H4 (cell line): ENCODE measurements at places on chromosomes 2 and 18. TPM values are rescaled to one million over a fixed set of nuclear protein-coding genes. Genes with fewer than 3 reads are reported as not detected.

RGPD3 gene
- total RNA-seq = not detected in 2 replicates

- DNase-seq = no peak
Measured at GRCh38 chr2:188238386-188238785, 53.3 kb upstream of the GULP1 start.

DNA sequence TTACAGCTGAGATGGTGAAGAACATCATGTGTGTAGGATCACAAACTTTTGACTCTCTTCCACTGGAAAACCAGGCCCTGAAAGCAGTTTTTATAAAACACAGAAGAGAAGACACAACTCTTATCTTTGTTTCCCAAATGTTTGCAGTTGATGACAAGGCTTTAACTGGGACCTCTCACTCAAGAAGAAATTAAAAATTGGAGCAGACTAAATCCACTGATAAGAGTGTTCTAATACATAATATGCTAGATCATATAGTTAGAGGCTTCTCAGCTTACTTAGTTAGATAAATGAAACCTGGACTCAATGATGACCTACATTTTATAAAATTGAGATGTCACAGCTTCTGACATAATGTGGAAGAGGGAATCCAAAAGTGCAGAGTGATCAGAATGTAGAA is 158.3 kb upstream of the WDSUB1 start:
- no peak for DNase-seq

DNA sequence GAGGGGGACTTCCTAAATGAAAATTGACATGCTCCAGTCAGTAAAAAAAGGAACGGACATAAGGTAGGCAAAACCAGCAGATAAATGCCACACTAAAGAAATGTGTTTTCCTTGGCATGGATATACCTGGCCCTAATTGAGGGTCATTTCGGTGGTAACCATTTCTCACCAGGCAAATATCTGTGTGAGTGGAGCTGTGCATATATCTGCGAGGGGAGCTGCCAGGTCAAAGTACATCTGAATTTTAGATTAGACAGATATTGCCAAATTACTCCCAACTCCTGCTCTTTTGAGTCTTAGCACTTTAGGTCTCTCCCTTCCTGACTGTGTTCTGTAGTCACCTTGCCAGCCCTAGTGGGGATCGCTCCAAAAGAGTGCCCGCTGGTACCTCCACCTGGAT is 204.2 kb downstream of the SH3BP4 start:
- no peak for DNase-seq

DNA sequence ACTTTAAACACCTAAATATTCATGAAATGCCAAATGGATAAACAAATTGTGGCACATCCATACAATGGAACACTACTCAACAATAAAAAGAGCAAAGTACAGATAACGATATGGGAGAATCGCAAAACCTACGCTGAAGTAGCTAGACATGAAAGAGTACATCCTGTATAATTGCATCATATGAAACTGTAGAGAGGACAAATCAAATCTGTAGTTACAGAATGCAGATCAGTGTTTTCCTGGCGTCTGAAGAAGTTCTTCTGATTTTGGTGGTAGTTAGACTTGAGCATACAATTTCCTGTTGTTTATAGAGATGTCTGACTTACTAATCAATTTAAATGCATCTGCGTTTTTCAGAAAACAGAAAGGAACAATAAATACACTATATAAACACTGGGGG is 394.4 kb downstream of the SOCS6 start:
- no peak for DNase-seq

- DNase-seq = no peak
Measured at GRCh38 chr2:6184532-6185292, 492.5 kb downstream of the SOX11 start.

BMP10 gene
- total RNA-seq = not detected in 2 replicates

DNA sequence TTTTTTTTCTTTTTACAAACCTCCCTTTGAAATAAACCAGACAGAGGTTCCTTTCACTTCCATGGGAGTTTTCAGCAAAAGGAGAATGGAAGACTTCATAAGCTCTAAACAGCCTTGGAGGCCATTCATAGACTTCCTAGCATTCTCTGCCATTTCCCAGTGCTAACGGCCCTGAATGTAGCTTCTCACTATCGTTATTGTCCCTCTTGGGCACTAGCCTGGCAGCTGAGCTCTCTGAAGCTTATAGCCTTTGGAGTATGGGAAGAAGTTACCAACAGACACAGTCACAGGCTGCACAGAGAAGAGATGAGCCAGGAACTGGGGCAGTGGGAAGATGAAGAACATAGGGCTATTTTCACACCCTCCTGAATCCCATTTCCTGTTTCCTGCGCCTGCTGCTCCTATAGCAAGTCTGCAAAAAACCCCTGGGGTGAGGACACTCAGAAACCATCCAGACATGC is 29.1 kb upstream of the EPC2 start:
- no peak for DNase-seq

DNA sequence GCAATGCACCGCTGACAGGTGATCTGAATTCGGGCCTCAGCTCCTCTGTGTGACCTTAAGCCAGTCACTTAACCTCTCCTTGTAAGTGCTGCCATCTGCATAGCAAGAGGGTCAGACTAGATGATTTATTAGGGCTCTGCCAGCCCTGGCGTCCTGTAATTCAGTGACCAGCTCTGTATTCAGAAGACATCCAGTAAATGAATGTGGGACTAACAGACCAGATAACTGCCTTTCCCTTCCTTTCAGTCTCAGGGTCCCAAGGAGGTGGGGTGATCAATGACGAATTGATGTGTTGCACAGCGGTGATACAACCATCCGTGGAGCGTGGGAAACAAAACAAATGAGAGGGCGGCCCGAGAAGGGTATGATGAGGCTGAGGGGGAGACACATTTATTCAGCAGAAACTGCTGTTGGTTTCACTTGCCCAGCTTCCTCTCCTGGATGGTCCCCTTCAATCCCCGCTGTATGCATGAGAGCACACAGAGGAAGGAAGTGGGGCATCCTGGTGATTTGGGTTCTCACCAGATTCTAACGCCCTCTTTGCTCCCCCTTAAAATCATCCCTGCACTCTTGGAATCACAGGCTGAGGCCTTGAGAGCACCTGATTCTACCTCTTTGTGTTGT is 92.8 kb downstream of the VIT start:
- no peak for DNase-seq

DNA sequence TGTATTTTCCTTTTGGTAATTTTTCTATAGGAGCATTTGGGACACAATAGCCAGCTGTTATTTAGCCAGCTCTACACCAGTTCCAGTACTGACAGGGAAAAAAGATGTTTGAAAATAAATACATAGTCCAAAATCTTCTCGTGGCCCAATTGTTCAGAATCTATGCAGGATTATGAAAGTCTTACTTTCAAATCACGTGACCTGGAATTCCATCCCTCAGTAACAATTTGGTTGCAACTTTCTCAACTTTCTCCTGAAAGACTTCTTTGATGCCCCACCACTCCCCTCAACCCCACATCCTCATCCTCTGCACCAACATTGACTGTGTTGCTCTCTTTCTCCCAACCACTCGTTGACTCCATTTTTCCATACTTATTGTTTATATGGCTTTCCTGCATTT is 539.0 kb downstream of the LRP1B start:
- no peak for DNase-seq

- no peak for DNase-seq
Measured at GRCh38 chr18:68323921-68324320, 391.0 kb downstream of the TMX3 start.

- DNase-seq = no peak
Measured at GRCh38 chr2:127597046-127597983, 48.6 kb upstream of the GPR17 start.

GRCh38 chr2:174158003-174158402 is 90.3 kb downstream of the OLA1 start:
- peak; percentile 24 for DNase-seq

GRCh38 chr18:51621864-51622160 is 424.3 kb upstream of the MEX3C start:
- DNase-seq = no peak

- DNase-seq = peak; percentile 22
Measured at GRCh38 chr18:8799596-8800441, 94.5 kb downstream of the MTCL1 start.

DNA sequence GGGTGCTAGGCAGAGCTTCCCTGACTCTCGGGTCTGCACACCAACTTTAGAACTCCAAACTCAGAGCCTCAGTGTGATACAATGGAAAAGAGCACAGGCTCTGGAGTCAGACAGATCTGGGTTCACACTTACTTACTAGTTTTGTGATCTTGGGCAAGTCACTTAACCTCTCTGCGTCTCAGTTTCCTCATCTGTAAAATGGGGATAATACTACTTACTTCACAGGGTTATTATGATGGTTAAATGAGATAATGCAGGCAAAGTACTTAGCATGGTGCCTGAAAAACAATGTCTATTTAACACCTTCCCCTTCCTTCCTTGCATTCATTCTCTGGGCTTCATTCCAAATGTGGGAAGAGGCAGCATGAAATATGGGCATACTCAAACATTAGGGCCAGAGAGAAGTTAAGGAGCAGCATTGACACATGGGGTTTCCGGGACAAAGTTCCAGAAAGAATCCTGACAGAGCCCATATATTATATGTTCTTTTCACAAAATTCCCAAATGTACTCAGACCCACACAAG is 13.3 kb downstream of the DNAJC27 start:
- DNase-seq = no peak

DNA sequence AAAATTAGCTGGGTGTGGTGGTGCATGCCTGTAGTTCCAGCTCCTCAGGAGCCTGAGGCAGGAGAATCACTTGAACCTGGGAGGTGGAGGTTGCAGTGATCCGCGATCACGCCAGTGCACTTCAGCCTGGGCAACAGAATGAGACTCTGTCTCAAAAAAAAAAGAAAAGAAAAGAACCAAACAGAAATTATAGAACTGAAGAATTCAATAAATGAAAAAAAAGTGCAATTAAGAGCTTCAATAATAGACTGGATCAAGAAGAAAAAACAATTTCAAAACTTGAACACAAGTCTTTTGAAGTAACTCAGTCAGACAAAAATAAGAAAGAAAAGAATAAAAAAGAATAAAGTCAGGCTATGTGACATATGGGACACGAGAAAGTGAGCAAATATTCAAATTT is 175.8 kb upstream of the ZSWIM2 start:
- no peak for DNase-seq

DNA sequence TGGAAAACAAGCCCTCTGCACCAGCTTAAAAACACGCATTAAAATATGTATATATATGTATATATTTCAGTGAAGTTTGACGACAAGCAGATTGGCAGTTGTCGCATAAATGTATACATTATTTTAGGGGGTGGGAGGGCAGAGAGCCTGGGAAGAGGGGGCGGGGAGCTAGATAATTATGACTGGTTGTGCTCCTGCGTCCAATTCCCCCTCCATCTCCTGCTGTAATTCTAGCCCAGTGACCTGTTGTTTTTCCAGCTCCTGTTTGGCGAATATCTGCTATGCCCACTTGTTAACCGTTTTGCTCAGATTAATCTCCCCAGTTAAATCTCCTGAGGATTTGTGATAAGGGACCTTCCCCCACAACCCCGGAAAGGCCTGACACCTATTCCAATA is 656 bp downstream of the UNC80 start:
- DNase-seq = no peak

- peak; percentile 78 for DNase-seq
Measured at GRCh38 chr18:54149078-54149697, 75.3 kb downstream of the MBD2 start.

DNA sequence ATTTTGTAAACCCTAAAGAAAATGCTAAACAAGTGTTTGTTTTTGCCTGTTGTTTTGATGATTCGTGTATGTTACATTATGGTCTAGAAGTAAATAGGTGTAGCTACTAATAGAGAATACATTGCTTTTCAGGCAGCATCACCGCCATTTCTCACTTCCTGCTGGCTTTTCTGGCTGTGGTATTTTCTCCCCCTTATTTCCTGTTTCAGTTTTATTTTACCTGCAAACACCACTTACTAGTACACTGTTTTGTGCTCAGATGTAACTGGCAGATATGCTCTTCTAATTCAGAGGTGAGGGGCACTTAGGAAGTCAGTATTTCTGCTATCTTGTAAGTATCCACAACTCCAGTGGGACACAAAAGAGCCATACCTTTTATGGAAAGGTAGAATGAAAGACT is 38.1 kb upstream of the SLC3A1 start:
- DNase-seq = no peak

DNA sequence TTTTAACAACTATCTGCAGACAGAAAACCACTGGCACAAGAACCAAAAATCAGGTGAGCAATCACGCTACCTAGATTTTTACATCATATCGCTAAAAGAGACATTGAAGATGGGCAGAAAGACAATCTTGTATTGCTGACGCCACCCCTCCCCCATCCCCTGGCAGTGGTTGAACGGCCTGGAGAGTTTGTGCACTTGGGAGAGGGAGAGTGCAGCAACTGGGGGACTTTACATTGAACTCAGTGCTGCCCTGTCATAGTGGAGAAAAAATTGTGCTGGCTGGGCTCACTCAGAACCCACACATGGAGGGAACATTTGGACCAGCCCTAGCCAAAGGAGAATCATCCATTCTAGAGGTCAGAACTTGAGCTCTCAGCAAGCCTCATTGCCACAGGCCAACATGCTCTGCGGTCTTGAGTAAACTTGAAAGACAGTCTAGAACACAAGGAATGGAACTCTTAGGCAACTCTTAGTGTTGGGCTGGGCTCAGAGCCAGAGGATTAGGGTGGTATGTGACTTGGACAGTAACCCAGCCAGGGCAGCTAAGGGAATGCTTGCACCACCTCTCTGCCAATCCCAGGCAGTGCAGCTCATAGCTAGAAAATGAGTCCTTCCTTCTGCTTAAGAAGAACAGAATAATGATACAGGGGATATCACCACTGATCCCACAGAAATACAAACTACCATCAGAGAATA is 220.0 kb upstream of the CYP26B1 start:
- peak; percentile 96 for DNase-seq

GAL3ST2 gene
- not detected in 2 replicates for total RNA-seq

GRCh38 chr2:158740127-158740526 is 55.0 kb upstream of the DAPL1 start:
- DNase-seq = no peak

KCNE4 gene
- 2.4 and 2.8 TPM in 2 replicates for total RNA-seq

FN1 gene
- total RNA-seq = 246 and 270 TPM in 2 replicates
